ENCODE measurements at places on chromosomes 13 and 19.
A peak's percentile ranks its signal among the peaks of the same experiment; 100 is the strongest.

DNA sequence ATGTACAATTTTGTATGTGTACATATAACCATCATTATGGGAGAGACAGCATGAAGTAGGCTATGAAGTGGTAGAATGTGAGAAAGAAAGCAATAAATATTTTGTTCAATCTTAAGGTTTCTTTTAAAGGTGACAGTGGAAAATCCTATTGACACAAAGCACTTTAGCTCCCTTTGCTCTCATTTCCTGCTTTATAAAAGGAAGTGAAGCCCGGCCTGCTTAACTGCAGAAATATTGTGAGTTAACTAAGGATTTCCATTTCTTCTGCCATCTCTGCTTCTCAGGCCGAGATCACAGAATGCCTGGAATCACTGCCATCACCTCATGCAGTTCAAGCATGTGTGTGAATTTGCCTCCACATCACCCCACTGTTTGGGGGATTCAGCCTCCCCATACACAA is 83.5 kb downstream of the FRY start:
- DNase-seq, result no peak

DNA sequence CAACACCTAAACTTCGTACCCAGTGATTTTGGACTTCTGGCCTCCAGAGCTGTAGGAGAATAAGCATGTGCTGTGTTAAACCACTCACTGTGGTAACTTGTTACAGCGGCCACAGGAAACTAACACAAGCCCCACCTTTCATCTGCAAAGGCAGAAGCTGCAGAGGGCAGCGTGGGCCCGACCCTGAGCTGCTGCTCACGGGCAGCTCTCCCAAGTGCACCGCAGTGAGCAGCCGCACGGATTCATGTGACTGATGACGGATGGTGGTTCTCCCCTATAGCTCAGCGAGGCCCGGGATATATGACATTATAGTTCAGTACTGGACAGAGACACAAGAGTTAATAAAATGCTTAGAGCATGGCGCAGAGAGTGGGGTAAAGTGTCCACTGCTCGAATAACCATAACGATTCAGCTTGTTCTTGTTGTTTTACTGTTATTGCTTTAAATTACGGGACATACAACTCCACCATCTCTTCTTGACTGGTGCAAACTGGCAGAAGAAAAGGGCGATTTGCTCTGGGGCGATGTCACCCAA is 21.9 kb downstream of the VRK3 start:
- DNase-seq, result no peak

DNA sequence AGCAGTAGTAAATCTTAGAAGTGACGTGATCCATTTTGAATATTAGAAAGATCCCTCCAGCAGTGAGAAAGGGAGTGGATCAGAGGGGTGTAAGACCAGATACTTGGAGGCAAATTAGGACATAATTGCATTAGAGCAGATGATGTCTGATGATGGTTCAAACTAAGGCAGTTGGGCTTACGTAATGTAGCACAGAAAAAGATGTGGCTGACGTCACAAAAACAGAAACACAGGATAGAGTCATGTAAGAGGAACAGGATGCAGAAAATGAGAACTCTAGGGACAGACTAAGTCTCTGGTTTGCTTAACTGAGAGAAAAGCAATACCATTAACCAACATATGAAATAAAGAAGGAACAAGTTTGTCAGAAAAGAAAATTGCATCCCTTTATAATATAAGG is 392.5 kb upstream of the DACH1 start:
- no peak for DNase-seq

- no peak for DNase-seq
Observed at GRCh38 chr19:44903216-44903601, 2.4 kb upstream of the APOE start.

GRCh38 chr19:6227156-6227935 is 52.4 kb downstream of the MLLT1 start:
- DNase-seq, result no peak

GRCh38 chr13:38775085-38775484 is 88.2 kb downstream of the FREM2 start:
- DNase-seq, result no peak

- no peak for DNase-seq
Observed at GRCh38 chr19:45150751-45151281, 10.0 kb downstream of the NKPD1 start.

DNA sequence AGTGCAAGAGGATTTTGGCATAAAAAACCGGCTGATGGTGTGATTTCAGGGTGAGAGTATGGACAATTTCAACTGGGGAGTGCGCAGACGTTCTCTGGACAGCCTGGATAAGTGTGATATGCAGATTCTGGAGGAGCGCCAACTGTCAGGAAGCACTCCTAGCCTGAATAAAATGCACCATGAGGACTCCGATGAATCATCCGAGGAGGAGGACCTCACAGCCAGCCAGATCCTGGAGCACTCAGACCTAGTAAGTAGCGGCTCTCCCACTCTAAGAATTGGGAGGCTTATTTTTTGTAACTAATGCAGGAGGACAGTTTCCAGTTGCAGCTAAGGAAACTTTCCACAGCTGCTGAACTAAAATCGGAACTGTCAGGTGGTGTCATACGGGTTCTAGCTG is 53.6 kb downstream of the ZAR1L start:
- DNase-seq, result no peak

DNA sequence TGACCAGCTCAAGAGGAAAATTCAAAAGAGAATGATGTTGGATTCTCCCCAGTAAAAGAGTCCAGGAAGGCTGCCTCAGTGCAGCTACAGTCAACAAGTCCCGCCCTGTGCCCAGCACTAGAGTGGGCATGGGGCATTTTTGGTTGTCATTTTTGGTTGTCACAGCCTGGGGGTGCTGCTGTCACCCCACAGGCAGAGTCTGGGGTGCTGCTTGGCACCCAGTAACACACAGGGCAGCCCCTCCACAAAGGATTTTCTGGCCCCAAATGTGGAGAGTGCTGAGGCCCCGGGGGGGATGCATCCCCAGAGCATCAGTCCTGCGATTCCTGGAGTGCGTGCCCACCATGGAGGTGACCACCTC is 28.2 kb upstream of the TMEM255B start:
- DNase-seq, result no peak

DNA sequence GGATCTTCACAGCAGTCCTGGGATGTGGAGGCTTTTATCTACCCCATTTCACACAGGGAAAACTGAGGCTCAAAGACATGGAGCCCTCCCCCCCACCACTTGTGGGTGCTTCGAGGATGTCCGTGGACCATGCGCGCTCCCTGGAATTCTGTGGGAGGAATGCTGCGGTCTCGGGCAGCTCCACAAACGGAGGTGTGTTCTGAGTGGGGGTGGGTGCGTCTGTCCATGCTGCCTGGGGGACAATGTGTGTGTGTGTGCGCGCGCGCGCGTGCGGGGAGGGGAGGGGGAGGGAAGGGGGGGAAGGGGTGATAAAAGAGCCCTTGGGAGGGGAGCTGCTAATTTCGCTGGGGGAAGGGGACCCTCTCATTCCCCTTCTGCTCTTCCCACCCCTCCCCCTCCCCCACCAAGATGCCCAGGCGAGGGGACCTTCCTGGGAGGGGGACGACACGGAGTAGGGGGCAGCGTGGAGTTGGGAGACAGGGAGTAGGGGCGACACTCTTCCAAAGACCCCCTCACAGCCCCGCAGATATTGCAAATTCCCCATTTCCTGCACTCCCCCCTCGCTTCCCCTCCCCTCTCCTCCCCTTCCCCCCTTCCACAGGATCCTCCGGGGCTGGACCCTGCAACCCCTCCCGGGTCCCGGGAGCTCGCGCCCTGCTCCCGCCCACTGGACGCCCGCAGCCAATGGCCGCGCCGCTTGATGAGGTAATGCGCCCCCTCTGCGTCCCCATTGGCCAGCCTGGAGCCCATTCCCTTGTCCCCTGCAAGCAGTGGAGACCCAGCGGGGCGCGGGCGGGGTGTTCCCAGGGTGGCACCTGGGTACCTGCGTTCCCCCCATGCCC is 18.9 kb upstream of the ZNRF4 start:
- no peak for DNase-seq

- DNase-seq, result no peak
Observed at GRCh38 chr19:21607449-21607848, 102.0 kb downstream of the ZNF429 start.

DNA sequence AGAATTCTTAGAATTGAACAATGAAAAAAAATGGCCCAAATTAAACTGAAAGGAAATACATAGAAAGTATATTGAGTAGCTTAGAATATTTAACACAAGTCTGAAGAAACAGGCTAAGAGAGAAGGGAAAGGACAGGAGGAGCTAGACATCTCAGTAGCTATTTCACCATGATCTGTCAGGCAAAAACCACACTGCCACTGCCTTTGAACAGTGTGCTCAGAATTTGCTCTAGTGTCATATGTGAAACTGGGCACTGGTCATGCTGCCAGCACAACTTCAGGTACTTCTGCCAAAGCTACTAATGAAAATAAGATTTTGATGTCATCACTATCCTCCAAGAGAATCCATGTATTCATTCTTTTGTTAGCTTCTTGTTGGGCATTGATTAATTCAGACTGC is 1280.8 kb upstream of the PCDH20 start:
- DNase-seq, result no peak

GRCh38 chr13:72246396-72246795 is 379.4 kb upstream of the DACH1 start:
- no peak for DNase-seq

GRCh38 chr13:66087269-66087710 is 1142.8 kb downstream of the PCDH9 start:
- DNase-seq, result no peak

GRCh38 chr19:53461866-53462265 is 5.7 kb upstream of the ZNF813 start:
- no peak for DNase-seq

DNA sequence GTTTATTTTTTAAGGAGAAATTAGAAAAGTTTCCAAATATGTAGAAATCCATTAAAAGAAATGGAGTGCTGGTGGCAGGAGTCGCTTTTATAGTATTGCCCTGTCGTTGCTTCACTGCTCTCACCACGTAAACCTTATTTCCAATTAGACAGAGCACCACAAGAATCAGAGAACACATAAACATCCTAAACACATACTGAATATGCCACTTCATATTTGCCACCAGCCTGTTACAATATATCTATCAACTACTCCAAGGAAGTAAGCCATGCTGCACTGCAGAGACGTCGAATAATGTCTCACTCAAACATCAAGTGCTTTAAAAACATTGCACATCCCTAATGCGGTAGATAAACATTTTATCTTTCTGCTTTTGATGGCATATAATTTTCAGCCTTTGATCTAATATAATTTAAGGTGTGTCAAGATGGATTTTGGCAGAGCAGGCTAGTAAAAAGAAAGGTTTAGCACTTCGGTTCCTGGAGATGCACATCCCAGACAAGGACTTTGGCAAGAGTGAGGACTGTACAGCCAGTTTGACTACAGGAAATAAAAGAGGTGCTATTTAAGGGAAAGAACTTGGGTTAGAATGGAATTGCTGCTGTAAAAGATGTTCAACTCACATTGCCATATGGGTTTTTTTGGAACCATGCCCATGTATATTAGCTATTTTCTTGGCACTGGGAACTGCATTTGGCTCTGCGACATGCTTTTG is 932.3 kb downstream of the EFNB2 start:
- no peak for DNase-seq

DNA sequence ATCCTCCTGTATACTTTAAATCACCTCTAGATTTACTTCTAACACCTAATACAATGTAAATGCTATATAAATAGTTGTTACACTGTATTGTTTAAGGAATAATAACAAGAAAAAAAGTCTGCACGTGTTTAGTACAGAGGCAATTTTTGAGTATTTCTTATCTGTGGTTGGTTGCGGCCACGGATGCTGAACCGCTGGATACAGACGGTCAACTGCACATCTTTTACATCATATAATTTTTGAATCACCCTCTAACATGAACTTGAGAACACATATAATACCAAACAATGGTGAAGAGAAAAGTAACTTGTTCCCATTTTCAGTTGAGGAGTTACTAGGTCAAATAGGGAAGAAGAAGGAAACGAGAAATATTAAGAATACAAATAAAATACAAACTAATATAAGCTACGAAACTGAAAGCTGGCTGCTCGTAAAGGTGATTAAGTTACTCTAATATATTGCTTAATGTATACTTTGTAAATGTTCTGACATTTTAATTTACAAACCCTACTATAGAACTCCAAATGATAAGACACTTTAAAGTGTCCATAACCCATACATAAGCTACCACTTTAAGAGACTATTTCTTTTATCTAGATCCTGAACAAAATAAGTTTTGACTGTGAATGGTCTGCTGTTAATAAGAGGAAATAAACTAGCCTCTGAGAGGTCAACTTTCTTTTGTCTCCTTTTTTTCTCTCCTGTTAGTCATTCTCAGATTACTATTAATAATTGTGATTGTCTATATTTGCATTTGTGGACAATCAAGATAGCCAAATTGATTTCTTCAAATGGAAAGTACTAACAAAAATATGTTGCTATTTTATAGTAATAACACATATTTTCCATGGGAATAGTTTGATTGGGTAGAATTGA is 457.4 kb downstream of the DIAPH3 start:
- no peak for DNase-seq

GRCh38 chr13:84961023-84961422 is 838.2 kb downstream of the SLITRK6 start:
- DNase-seq, result no peak

DNA sequence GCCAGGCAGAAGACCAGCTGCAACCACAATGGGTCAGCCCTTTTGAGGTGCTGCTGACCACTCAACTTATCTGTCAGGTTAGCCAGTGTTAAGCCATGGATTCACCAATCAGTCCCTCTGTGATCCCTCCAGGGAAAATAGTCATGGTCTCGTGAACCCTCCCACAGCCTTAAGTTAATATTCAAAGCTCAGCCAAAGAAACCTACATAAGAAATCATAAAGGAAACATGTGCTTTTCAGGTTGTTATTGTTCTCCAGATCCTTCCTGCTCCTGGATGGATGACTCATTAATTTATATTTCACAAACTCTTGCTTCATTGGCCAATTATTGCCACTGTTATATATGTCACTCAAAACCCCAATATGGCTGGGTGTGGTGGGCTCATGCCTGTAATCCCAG is 161.9 kb downstream of the B3GLCT start:
- DNase-seq, result no peak

- DNase-seq, result no peak
Observed at GRCh38 chr13:47349211-47349610, 452.4 kb upstream of the HTR2A start.

DNA sequence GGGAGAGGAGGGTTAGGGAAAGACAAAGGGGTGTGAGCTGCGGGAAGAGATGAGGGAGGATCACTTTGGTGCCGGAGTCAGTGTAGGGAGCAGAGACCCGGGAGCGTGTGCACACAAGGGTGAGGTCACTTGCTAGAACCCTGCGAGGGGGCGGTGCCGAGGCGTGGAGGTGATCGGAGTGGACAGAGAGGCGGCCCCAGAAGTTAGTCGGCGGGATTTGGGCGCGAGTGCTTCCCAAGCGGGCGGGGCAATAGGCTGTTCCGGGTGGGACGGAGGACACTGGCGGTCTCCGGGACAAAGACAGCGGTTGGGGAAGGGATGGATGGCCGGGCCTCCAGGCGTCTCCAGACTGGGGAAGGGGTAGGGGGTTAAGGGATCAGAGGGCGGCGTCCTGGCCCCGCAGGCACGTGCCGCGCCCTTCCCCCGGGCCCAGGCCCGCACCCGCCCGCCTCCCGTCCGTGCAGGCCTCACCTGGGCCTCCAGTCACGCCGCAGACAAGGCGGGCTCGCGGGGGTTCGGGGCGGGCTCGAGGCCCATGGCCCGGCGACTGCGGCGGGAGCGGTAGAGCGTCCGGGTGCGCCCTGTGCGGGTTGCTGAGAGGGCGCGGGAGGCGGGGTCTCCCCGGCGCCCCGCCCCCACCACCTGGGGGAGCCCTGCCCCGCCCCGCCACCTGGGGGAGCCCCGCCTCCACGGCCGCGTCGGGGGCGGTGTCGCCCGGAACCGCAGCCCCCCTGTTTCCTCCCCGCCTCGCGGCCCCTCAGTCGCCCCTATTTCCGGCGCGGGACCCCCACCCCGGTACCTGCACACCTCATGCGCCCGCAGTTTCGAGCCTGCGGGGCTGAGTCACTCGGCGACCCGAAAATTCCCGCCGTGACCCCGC is at the start of gene LPAR2:
LPAR2 (minus strand) TSS at position 600 of the 880 bp plus-strand sequence. CDS start 945 bp downstream, outside the sequence.
- DNase-seq, result peak; percentile 34
